ENCODE measurements at places on chromosomes 11 and 22.

DNA sequence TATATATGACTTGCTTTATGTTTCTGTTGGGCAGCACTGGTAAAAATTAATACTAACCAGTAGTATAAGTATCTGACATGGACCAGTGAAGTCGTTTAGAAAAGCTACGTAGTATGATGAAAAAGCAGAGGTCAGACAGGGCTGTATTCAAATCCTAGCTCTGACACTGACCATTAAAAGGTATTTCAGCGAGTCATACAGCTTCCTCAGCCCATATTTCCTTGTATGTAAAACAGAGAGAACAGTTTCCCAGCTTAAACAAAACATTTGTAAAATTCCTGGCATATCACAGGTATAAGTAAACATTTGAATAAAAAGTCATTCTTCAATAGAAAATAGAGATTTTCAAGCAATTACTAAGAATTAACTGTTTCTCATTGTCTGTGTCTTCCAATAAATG lies 4.2 kb downstream of the NOX4 start:
- DNase-seq: no peak

DNA sequence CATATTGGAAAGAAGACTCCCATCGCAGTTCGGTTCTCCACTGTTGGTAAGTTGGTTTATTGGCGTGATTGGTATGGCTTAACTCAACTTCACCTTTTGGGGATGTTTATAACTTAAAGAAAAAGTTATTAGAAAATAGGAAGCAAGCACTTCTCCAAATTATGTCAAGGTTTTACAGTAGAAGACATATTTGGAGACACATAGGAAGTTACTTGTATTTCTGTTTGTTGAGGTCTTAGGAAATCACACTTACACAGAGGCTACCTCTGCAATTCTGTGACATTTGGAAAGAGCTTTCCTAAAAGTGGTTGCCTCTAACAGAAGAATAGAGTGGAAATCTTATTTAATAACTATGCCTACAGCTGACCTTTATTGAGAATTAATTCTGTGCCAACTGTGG lies 12.3 kb downstream of the CAT start:
- no peak for DNase-seq

DNA sequence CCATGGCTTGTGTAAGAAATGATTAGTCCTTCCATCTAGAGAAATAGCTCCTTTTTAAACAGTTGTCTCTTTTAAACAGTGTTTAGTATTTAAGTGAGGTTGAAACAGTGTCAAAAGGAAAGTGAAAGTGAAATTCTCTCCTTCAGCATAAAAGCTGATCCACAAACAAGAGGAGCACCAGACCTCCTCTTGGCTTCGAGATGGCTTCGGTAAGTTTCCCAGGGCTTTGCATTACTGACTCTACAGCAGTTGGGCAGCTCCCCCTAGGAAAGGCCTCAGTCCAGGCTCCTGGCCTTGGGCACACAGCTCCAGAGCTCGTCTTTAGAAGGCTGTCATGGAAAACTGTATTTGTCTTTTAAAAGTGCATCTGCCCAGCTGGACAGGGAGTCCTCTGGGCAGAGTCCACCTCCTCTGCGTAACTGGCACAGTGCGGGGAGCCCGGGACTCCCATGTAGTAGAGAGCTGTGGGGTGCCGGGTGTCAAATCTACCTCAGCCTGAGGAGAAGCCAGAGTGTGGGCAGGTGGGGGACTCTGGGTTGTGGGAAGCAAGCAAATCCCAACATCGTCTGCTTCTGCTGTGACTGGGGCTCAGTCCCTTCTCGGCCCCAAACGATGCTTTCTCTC lies at the start of gene PLAAT4:
Gene PLAAT4 (plus strand): TSS at position 140 of the 624 bp plus-strand sequence. CDS start 61 bp downstream, at position 201.
- peak; percentile 75 for DNase-seq

- DNase-seq: no peak
Measured at GRCh38 chr11:12007230-12007593, 1.2 kb downstream of the DKK3 start.

DNA sequence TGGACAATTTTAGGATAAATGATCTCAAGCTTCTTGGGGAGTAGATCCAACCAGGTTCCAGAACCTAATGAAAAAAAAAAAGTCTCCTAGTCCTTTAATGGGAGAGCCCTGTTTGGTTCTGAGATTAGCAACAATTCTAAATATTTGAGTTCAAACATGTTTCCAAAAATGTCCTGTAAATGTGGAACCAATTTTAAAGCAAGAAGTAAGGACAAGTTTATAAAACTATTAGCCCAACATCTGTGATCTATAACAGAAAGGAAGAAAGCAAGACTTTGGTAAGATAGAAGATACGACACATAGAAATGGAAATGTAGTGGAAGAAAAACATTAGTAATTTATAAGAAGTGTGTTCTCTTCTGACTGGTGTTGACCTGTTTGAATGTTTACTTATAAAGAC lies 79.7 kb upstream of the SLC5A12 start:
- no peak for DNase-seq

DNA sequence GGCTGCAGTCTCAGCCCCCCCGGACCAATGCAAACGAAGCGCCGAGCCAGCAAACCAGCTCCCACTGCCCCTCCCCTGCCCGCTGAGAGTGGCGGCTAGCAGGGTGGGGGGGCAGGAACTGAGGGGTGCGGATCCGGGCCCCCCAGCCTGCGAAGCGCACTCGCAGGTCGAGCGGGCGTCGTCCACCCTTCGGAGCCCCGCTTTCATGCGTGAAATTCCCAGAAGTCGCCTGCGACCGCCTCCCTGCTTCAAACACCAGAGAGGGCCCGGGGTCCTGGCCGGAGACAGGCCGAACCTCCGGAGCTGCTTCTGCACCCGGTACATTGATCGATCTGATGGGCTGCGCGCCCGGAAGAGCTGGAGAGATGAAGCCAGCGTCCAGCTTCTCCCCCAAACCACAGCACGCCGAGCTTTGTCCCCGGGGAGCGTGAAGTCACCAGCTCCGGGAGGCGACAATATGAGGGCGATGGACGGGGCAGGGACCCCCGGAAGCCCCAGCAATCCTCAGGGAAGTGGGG lies 646 bp upstream of the PATZ1 start:
- DNase-seq: peak; percentile 63

GRCh38 chr11:30546334-30546733 lies 39.8 kb downstream of the MPPED2 start:
- DNase-seq: no peak

GRCh38 chr11:27861706-27862430 lies 161.6 kb upstream of the BDNF start:
- DNase-seq: no peak

DNA sequence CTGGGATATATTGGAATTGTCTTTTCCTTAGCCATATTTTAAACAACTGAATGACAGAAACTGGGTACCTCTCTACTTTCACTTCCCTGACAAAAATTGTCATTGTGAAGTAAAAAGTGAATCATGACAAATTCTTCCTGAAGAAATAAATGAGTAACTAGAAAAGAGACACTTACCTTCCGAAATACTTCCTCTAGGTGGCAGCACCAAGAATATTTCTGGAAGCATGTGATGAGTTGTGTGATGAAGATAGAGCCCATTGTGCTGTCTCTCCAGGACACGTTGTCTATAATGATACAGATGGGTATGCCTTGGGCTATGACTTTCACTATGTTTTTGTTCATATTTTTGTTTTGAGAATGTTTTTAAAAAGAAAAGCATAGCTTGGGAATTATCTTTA lies 21.5 kb downstream of the CASP4 start:
- DNase-seq: peak; percentile 71

GRCh38 chr11:17385926-17386325 lies 2.5 kb downstream of the KCNJ11 start:
- no peak for DNase-seq

DNA sequence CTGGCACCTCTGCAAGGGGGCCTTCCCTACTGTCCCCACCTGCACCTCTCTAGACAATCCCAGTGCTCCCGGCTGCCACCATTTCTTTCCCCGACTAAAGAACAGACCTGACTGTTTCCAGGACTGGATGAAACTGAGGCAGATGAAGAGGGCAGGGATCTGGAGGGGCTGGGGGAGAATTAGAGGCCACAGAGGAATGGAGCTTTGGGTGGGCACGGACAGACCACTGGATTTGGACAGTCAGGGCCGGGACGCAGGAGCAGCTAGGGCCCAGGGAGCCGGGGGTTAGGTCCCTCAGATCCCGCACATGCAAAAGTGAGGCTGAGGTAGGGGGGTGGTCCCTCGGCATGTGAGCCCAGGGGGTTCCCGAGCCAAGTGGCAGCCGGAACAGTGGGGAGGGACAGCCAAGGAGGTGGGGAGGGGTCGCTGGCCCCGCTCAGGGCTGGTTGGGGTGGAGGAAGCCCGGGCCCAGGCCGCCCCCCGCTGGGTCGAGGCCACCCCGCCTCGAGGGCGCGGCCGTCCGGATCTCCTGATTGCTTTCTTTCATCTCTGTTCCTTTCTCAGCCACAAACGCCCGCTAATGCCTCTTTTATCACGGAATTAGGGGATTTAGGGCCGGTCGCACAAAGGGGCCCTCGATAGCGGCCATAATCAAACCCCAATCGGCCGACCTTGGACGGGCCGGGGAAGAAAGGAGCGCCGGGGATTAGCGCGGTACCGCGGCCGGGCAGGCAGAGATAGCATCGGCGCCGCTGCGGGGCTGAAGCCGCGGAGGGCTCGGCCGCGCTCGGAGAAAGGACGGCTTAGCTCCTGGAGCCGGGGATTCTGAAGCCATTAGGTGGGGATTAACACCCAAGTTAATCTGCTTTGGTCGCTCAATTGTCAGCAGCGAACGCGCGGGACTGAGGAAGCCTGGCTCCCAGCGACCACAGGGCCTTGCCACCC lies 9.3 kb downstream of the SLC25A1 start:
- DNase-seq: no peak

GRCh38 chr22:40838486-40838885 lies 18.0 kb downstream of the ST13 start:
- DNase-seq: peak; percentile 14

Measured in RPMI8226 (cell line).